ENCODE measurements at places on chromosomes 6 and 20. TPM values are rescaled to one million over a fixed set of nuclear protein-coding genes. Genes with fewer than 3 reads are reported as not detected.

The C20orf202 gene
- not detected for total RNA-seq

- DNase-seq: no peak
These were observed 112.2 kb upstream of the FOXO3 start for GRCh38 chr6:108448481-108448880.

The TM9SF4 gene
- 49.8 TPM for total RNA-seq

The SLC17A1 gene
- not detected for total RNA-seq

GRCh38 chr6:47254906-47255305, 54.8 kb downstream of the TNFRSF21 start:
- DNase-seq: no peak

The NFATC2 gene
- 63.0 TPM for total RNA-seq

GRCh38 chr20:61252601-61253263, 671 bp downstream of the CDH4 start:
- DNase-seq: no peak

The CASS4 gene
- total RNA-seq: 3.7 TPM

GRCh38 chr6:167558246-167559177, 233.6 kb downstream of the TTLL2 start:
- no peak for DNase-seq

DNA sequence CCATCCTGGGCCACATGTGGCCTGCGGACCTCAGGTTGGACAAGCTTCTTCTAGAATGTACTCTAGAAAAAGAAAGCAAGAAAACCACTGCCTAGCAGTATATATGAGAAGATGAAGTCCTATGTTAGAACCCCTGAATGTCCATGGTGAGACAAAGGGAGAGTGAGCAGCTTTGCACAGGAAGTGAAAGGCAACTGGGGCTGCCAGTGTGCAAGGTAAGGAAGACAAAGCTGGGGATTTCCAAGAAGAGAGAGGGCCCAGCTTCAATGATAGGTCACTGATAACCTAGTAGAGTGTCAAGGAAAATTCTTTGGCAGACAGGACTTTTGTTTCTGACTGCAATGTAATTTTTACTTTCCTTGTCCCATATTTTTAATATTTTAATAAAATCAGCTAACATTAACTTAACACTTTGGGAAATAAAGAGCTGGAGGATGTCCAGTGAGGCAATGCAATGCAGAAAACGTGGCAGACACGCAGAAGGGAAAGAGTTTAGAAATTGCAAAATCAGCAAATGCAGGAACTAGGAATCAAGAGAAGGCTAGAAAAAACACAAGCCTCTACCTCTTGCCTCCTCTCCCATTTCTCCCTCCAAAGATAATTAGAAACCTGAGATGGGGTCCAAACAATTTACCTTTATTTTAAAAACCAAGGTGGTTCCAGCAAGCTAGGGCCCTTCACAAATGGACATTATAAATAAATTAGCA, 47.4 kb downstream of the CYP39A1 start:
- DNase-seq: no peak

DNA sequence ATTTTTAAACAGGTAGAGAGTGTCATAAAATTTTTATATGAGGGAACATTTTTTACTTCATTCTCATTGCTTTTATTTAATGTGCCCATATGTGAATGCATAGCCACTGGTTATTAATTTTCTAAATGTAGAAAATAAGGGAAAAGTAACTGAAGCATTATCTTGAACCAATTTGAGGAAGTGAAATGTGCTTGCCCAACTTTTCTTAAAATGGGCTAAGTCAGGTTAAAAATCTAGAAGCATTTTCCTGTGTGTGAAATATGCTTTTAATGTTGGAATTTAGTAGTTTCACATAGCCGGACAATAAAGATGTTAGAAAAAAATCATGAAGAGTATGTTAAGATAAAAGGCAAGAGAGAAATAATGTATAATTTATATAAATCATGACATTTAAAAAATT, 3.8 kb downstream of the SEC23B start:
- DNase-seq: no peak

DNA sequence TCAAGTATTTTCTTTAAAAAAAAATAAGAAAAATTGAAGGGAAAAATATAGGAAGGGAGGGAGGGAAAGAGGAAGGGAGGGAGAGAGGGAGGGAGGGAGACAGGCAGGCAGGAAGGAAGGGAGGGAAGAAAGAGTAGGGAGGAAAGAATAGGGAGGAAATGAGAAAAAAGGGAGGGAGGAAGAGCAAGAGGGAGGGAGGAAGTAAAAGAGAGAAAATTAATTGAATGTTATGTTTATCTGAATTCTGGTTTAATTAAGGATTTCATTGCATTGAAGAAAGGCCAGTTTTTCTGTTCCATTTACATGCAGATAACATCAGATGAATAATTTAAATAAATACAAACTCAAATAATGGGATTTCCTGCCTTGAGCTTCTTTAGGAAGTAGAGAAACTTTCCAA, 47.8 kb downstream of the TENT5A start:
- DNase-seq: no peak

- DNase-seq: no peak
These were observed 135.1 kb upstream of the MYLIP start for GRCh38 chr6:15993716-15994228.

GRCh38 chr6:150866991-150867501, 1.5 kb downstream of the MTHFD1L start:
- no peak for DNase-seq

DNA sequence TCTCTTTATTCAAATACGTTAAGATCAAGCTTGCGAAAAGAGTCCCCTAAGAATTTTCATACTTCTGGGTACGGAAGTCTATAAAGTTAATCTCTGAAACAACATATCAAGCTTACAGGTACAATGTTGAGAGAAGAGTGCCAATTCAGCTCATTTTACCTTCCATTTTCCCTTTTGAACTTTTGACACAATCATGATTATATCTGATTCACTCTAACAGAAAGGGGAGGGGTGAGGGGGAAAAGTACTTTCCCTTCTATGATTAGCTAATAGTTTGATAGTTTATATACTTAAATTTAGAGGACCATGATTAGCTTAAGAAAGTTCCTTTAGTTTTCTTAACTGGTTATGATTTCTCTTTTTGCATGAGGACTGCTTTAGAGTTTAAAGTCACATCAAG, 33.5 kb downstream of the SNX3 start:
- no peak for DNase-seq

The DDX39B gene
- 658 TPM for total RNA-seq

DNA sequence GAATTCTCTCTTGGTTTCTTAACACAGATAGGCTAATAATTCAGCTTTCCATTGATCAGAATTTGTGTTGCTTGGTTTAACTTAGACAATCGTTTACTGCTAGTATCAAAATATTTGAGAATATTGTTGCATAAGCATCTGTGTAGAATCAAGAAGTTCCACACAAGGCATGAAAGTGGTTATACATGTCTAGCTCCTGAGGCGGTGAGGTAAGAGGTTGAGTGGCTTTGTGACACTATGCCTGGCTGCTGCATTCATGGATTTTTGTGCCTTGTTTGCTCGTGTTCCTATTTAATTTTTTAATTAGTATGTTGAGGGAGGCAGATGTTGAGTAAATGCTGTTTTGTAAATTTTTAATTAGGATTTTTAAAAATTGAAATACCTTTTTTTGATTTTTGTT, 10.2 kb downstream of the PKIB start:
- DNase-seq: no peak

The MAP3K7 gene
- total RNA-seq: 24.8 TPM

DNA sequence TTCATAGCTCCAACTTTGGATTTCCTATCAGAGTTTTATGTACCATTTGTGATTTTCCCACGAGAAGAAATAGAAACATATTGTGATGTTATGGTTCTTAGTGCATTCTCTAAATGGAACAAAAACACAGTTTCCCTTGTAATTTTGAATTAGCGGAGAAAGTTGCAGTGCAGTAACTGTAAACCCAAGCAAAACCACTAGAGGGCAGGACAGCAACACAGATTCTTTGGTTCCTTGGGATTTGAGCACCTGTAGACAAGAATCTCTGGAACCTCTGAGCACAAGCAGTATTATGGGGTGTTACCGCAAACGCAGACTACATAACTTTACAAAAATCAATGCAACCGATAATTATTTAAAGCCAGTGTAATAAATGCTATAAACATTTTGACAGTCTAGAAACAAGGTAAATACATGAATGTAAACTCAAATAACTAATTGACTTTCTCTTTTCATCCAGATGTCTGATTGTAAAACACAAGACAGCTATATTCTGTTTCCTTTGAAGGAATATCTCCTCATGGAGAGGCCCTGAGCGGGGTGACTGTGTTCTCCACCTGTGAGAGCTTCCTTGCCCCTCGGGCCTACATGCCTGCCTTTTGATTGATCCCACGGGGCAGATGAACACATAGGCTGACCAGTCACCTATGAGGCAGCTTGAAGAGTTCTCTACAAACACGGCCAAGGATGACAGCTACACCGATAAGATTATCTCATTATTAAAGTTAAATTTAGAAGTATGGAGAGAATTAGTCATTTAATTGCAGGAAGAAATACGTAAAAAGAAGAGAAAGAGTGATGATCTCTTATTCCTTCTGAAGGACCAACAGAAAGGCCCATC, 67.5 kb upstream of the COL21A1 start:
- no peak for DNase-seq

The OGFRL1 gene
- 5.5 TPM for total RNA-seq

DNA sequence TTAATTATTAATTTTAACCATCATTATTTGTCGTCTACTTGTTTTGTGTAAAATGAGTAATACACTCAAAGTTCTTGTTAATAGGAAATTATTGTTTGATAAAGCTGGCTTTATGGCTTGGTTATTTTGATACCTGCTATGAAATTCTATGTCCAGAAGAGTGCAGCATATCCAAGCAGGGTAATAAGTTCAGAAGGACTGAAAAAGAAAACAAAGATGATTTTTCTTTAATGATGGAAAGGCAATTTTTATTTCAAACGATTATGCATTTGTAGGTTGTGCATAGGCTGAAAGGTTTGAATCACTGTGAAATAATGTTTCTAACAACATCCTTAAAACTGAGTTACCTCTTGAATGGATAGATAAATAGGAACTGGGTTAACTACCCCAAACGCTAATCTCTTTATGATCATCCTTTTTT, 1.4 kb upstream of the MAN1A1 start:
- no peak for DNase-seq

The CDSN gene
- total RNA-seq: not detected

All from CD8-positive, alpha-beta memory T cell (primary cell).